ENCODE measurements at places on chromosomes 1 and 21.
A peak's percentile ranks its signal among the peaks of the same experiment; 100 is the strongest.

DNA sequence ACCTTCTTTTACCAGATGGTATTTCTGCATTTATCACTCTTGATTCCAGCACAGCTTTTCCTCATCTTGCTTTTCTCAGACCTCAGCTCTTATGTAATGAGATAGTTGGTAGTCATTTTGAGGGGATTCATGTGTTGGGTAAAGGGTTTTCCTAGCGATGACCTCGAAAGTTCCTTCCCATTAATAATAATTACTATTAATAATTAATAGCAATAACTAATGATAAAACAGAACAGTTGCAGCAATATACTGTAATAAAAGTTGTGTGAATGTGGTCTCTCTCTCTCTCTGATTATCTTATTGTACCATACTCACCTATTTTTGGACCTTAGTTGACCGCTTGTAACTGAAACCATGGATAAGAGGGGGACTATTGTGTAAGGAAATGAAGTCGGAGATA lies 14.2 kb downstream of the CAMTA1 start:
- DNase-seq, result no peak

DNA sequence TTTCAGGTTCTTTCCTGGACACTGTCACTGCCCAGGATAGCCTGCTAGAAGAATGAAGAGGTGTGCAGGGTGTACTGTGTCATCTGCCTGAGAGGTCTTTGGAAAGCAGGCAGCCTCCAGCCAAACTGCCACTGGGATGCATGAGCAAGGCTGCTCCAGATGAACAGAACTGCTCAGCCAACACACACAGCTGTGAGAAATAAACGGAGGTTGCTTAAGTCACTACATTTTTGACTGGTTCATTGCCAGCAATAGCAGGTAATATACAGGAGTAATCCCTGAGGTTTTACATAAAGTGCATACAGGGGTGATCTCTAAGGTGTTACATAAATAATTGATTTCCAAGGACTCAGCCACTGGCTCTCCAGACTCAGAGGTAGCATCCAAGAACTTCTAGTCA lies 516.9 kb downstream of the BRINP3 start:
- DNase-seq, result no peak

GRCh38 chr1:172778456-172779455 lies 119.9 kb downstream of the FASLG start:
- no peak for DNase-seq

DNA sequence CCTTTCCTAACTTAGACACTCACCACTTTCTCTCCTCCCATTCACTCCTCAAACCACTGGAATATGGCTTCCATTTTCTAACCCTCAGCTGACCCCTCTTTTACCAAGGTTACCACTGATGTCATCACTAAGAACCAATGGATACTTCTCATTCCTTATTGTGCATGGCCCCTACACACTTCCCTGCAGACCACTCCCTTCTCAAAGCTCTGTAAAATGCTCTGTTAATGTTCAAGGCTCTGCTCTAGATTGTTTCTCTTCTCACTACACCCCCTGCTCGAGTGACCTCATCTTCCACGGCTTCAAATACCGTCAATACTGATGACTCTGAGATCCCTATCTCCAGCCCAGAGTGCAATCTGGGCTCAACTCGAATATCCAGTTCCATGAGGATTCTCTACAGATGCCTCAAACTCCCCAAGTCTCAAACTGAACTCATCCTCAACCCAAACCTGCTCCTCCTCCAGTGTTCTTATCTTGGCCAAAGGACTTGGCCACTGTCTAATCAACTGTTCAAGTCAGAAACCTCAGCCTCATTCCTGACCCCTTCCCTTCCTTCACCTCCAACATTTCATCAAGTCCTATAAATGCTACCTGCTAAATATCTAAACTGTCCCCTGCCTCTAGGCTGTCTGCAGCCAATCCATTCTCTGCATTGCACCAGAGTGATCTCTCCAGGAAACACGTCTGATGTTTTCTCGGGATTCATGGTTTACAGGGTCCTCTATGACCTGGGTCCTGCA lies 41.3 kb upstream of the BMP8B start:
- no peak for DNase-seq

DNA sequence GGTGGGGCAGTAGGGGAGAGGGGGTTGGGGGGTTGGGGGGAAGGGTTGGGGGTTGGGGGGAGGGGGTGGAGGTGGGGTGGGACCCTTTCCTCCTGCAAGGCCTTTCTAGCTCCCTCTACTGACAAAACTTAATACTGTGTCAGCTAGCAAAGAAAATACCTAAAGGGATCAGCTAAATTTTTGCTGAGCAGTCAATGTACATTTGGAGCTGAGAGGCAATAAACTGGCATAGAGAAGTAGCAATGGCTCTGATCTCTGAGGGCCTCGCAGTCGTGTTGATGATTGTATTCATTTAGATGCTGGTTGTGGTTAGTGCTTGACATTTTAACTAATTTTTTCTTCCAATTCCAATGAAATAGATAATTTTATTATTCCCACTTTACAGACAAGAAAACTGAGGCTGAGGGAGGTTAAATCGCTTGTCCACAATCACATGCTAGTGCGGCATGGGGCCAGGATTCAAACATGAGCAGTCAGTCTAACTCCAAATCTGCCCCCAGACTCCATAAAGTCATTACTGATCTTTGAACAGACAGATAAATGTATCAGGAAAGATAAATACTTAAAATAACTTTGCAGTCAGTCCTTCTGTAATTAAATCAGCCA lies 357.1 kb downstream of the DISC1 start:
- no peak for DNase-seq

DNA sequence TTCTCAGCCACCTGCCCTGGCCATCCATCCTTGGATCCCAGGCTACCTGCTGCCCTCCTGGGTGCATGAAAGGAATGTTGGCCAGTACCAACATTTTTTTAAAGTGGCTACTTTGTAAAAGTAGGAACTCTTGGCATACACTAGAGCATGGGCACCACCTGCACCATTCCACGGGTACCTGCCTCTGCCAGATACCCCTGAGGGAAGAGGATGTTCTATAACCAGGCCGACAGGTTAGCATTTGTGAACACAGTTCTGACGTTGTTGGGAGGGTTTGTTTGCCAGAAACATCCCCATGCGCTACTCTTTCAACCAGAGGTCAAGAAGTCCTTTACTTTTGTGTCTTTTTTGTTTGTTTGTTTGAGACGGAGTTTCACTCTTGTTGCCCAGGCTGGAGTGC lies 43.0 kb downstream of the EVA1C start:
- no peak for DNase-seq

GRCh38 chr1:20684050-20684620 lies 23.0 kb upstream of the DDOST start:
- DNase-seq, result no peak

DNA sequence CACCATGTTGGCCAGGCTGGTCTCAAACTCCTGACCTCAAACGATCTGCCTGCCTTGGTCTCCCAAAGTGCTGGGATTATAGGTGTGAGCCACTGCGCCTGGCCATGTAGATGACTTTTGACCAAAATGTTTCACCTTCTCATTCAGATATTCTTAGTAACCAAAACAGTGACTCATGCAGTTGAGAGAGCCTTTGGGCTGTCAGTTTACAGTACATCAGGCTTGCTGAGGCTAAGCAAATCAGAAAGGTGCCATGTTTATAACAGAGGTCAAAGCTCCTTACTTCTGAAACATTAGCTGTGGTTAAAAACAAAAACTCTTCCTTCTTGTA lies 21.0 kb downstream of the CNIH4 start:
- DNase-seq, result no peak

- DNase-seq, result no peak
Measured at GRCh38 chr1:87760155-87760554, 431.5 kb downstream of the LMO4 start.

DNA sequence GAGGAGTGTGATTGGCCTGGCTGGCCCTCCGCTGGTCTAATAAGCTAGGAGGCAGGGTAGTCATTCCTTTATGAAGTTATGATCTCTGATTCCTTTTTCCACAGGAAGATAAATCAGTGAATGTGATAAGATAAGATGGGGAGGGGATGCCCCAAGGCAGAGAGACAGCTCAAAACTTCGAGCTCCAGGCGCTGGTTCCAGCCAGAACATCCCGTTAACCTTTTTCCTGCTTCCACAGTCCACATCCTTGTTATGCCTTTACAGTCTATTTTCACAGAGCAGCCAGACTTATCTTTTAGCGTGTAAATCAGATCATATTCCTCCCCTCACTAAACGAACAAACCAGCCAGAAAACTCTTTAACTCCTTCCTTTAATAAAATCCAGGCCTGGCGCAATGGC lies 38.5 kb upstream of the BMP8B start:
- no peak for DNase-seq

DNA sequence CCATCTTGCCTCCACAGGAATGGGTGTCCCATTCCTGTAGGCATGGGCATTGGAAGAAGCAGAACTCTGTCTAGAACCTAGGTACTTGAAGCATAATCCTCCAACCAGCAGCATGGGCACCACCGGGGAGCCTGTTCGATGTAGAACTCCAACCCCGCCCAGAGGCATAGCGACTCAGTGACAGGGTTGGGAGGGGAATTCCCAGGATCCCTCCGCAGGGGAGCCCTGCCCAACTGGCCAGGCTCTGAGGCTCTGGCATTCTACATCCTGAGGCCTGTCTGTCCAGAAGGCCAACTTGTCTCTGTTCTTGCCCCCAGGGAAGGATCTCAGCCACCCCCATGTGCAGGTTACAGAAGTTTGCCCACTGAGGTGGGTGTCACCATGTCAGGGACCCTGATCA lies 38.2 kb downstream of the CACNA1S start:
- no peak for DNase-seq

- DNase-seq, result no peak
Measured at GRCh38 chr1:94063379-94063778, 57.6 kb downstream of the ABCA4 start.

- no peak for DNase-seq
Measured at GRCh38 chr1:24540906-24541710, 14.8 kb upstream of the NCMAP start.

GRCh38 chr1:232239998-232240397 lies 389.9 kb downstream of the SIPA1L2 start:
- DNase-seq, result no peak

GRCh38 chr1:230356869-230357794 lies 69.0 kb downstream of the PGBD5 start:
- no peak for DNase-seq

DNA sequence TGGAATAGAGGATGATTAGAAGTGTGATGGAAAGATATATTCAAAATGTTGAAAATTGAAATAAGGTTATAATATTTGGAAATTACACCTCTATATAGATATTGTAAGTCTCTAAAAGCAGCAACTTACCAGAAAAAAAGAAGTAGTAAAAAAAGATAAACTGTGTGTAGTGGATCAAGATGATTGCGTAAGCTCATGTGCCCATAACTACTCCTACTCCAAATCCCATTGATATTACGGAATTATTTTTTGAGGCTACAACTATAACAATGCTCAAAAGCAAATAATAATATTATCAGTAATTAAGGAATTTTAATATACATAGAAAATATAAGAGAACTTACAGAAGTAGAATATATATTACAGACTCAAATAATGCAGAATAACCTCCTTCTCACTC lies 33.6 kb downstream of the CATSPERE start:
- no peak for DNase-seq

DNA sequence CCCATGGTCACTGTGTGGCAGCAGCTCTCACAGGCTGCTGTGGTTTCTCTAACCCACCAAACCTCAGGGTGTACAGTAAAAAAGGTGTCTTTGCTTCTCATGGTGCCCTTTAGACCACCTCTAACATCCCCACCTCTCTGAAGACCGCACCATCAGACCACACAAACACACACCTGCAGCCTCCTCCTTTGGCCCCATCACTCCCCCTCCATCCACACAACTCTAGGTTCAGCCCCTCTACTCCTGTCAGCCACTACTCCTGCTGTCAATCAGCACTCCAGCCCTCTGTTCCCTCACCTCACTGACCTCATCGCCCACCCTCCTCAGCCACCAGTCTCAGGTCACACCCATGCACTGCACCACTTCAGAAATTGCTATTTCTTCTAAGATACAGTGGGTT lies 7.5 kb downstream of the ZNF692 start:
- no peak for DNase-seq

- no peak for DNase-seq
Measured at GRCh38 chr1:78322928-78323680, 167.7 kb upstream of the PTGFR start.

- DNase-seq, result peak; percentile 78
Measured at GRCh38 chr1:2189459-2190425, 4.8 kb downstream of the FAAP20 start.

DNA sequence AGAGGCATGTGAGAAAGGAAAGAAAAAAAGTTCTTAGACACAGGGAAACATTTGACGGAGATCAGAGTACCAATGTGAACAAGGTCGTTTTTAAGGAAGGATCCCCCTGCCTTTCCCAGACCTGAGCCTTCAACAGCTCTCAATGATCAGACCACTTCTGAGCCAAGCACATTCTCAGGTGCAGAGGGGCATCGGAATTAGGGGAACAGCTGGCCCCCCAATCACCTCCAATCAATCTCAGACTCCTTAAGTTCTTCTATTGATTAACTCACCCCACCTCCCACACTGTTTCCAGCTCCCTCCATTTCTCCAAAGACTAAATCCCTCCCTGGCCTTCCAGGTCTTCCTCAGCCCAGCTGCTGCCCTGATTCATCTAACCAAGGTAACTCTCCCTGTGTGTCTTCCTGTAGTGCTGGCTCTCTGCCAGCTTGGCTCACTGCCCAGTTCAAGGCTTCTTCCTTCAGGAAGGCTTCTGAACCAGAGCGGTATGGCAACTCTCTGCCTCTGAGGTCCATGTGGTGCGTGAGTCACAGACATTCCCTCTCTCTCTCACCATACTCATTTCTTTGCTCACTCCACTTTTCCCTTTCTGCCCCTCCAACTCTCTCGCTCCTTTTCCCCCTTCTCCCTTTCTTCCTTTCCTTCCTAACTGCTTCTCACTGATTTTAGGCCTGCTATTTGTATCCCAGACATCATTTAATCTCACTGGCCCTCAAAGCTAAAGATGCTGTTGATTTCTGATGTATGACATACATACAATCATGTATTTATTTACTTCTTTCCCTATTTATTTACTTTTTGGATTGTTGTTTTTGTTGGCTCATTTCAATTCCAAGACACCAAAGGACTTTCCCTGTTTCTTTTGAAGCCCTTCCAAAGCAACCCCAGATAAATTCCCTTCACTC lies 18.1 kb downstream of the CFAP45 start:
- DNase-seq, result no peak

DNA sequence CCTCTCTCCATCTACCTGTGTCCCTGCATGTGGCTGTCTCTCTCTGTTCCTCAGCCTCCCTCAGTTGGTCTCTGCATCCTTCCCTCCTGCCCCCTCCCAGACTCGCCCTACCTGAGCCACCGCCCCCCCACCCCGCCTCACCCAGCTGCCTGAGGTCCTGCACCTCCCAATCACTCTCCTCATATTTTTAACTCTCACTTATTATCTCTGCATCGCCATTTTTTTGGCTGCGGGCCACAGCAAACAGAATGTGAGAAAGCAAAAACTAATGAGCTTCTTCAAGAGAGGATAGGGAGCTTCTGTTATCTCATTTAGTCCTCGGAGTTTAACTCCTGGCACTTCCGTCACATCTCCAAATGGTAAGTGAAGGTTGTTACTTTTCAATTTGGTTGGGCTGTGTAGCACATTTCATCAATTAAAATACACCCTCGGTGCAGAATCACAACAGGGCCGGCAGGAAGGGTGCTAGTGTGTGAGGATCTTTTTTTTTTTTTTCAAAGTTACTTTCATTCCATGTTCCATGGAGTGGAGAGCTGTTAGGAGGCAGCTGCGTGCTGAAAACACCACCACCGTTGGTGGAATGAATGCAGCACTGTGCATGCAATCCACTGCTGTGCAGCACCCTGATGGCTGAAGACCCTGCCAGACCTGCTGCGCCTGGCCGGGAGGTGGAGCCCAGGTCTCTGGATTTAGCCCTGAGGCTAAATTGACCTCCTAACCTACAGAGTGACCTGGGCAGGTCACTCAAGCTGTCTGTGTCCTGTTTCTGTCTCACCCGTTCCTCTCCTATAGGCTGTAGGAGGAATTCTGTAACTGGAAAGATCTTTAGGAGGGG lies 157.2 kb upstream of the NFIA start:
- DNase-seq, result no peak

Data from stimulated activated CD4-positive, alpha-beta T cell treated with anti-CD3 and anti-CD28 coated beads, Interleukin-12 subunit alpha, Interleukin-12 subunit beta, amount 100 ng/mL, for 24 hours (primary cell).